ENCODE measurements at places on chromosomes 11 and 22.

GRCh38 chr11:17076517-17077239 is 789 bp downstream of the RPS13 start:
- DNase-seq, result no peak

- DNase-seq, result no peak
Measured at GRCh38 chr11:60281485-60281884, 1.0 kb downstream of the MS4A4A start.

- DNase-seq, result no peak
Measured at GRCh38 chr11:70668204-70669202, 270.2 kb downstream of the CTTN start.

DNA sequence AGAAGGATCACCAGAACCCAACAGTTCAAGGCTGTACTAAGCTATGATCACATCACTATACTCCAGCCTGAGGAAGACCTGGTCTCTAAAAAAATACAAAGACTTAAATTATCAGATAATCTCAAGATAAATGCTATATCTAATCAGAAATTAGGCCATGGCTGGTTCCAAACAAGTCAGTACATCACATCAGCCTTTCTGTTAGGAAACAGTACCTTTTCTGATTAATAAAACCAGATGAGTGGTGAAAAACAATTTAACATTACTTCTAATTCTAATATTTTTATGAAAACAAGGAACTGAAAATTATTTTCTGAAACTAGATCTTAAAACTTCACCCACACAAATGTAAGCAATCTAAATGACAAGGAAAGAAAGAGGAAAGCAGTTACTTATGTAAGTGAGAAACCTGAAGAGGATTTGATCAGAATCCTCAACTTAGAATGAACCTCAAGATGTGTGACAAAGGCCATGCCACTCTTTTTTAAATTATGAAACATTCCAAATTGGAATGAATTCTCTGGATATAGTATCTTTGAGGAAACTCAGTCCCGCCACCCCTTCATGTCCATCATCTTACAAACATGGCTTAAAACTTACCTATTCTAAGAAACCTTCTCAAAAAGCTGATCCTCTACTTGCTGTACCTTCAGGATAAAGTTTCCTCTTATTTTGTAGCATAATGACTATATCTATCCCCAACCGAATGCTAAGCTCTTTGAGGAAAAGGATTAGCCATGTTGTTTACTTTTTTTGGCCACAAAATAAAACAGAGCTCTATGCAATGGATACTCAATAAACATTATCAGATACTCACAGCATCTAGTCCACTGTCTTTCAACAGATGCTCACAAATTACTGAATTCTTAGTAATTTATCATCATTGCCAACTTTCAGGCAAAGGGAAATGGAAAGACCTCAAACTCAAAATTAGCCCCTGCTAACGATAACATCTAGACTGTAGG is 132.0 kb downstream of the MRTFA start:
- DNase-seq, result no peak

DNA sequence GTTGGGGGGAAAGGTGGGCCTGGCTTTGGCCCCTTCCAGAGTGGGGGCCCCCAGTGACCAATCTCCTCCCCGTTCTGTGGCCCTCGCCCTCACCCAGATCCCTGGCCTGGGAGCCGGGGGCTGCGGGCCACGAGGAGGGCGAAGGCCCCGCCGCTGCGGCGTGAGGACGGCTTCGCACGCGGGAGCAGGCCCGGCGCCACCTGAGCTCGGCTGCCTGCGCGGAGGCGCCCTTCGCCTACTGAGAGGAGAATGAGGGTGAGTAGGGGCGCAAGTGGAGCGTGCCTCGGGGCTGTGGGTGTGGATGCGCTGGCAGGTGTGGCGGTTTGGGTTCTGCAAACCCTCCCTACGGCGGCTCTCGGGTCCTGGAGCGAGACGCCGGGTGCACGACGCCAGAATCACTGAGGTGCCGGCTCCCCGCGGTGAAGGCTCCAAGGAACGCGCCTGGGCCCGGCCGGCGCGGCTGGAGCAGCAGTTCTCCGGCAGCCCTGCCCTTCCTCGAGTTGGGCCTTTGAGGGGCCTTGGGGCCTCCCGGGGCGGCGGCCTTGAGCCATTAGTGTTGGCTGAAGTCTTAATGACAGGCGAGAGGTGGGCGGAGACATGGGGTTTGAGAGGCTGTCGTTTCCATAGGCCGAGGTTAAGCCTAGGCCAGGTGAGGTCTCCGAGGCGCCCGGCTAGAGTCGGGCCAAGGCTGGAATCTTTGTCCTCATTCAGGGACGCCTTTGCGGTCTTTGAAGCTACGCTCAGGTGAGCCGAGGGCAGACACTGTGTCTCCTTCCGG is 65.3 kb downstream of the CTTN start:
- DNase-seq, result no peak

DNA sequence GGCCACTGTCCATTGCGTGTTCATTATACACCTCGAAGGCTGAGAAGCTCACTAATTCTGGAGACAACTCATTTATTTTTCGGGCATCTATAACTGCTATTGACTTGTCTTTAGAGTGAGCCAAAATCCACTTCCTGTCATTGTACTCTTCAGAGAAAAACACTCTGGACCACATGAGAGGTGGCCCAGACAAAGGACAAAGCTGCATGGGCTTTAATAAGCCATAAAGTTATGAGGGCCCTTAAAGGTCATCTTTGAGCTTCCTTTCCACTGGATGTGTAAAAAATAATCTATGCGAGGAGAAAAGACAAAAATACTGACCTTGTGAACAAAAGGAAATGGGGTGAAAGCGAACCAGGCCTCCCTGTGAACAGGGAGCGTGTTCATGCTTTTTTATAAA is 63.5 kb upstream of the ZC3H12C start:
- DNase-seq, result no peak

DNA sequence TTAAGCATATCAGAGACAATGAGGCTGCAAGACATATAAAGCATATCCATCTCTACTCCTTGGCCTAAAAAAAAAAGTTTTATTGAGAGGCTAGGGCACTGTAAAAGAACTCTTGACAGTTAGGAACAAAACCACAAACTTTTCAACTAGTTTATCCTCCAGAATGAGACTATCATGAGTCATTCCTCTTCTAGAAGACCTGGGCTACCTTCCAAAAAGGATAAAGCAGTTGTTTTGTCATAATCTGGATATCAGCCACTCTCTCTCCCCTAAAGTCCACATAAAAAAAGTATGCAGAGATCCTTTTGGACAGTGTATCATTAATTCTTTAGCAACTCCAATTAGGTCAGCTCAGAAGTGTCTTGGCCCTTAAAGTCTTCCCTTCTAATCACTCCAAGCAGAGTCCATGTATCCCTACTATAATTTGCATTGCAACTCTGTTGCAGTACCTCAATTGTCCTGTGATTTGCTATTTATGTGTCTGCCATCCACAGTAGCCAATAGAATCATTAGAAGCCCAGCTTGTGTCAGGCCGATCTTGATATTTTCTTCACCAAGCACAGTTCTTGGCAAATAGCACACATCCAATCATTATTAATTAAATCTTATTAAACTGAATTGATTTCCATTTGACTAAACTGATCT is 10.4 kb downstream of the OR51T1 start:
- no peak for DNase-seq

DNA sequence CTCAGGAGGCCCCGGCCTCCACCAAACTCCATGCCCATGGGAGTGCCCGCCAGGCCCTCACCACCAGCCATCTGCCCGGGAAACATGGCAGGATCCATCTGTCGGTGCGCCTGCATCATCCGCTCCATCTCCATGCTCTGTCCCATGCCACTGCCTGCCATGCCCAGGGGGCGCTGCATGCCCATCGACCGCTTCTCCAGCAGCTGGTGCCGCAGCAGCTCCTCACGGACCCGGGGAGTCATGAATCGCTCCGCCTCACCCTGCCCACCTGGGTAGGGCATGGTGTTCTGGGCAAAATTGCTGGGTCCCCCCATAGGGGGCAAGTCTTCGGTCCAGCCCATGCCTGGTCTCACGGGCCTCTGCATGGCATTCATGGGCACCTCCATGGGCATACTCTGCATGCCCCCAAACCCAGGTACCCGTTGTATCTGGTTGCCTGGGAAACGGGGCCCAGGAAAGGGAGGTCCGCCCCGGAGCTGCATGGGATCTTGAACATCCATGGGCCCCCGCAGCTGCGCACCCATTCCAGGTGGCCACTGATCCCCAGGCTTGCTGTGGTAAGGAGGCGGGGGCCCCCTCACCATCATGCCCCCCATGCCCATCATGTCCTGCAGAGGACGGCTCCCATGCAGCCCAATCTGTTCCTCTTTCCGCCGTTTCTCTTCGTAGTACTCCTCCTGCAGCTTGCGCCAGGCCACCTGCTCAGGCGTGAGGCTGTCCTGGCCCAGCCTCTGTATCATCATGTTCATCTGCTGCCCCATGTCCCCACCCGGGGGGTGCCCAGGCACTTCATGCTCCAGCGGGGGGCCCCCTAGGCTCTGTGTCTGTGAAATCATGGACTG is 18.0 kb downstream of the CXCR5 start:
- no peak for DNase-seq

- no peak for DNase-seq
Measured at GRCh38 chr11:567011-567628, 6.3 kb downstream of the RASSF7 start.

GRCh38 chr11:125797641-125798040 is 9.7 kb downstream of the PATE3 start:
- no peak for DNase-seq

- no peak for DNase-seq
Measured at GRCh38 chr11:61885784-61886580, 5.4 kb downstream of the FADS3 start.

DNA sequence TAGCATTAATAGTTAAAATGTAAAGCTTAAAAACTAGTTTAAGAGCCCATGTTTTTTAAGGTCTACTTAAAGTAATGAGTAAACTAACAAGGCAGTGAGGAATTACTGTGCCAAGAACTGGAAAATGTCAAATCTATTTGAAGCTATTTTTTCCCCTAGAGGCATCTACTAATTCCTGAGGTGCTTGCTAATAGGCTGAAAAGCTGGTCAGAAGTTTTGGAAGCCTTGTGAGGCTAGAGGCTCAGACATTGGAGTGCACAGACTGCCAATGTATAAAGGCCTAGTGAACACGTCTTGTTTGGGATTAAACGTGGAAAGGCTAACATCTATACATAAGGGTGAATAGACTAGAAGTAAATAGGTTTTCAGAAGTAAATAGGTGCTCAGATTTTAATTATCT is 136.5 kb upstream of the C11orf87 start:
- DNase-seq, result no peak

DNA sequence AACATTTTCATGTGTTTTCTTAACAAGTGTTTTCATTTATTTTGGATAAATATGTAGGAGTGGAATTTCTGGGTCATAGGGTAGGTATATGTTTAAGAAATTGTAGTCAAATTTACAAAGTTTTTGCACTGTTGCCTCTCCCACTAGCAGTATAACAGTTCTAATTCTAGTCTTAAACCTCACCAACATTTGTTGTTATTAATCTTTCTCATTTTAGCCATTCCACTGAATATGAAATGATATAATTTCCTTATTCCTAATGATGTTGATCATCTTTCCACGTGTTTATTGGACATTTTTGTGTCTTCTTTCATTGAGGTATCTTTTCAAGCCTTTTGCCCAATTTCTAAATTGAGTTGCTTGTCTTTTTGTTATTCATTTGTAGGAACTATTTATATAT is 62.0 kb downstream of the C11orf91 start:
- no peak for DNase-seq

- DNase-seq, result no peak
Measured at GRCh38 chr11:92819830-92820229, 149.6 kb upstream of the MTNR1B start.

DNA sequence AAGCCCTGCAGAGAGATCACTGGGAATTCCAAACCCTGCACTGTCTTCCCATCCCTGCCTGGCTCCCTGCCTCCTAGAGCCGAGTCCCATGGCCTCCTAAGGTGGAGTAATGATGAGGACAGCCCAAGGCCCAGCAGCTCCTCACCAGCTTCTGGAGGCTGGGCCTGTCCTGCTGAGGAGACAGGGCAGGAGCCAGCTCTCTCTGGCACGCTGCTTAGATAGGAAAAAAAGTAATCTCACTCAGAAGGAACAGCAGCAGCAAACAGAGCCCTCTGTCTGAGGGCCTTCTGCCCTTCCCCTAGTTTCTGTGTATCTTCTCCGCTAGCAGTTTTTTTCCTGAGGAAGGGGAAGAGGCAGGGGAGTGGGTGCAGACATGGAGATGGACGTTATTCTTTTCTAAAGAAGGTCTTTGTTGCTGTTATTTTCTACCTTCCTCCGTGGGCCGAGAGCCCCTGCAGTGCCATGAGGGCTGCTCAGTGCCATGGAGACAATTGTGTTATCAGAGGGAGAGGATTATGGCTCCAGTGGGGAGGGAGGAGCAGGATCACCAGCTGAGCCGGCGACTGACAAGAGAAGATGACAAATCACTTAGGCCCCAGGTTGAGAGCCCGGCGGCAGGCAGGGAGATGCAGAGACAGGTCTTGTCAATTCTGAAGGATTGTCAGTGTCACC is 315.3 kb downstream of the BUD13 start:
- no peak for DNase-seq

DNA sequence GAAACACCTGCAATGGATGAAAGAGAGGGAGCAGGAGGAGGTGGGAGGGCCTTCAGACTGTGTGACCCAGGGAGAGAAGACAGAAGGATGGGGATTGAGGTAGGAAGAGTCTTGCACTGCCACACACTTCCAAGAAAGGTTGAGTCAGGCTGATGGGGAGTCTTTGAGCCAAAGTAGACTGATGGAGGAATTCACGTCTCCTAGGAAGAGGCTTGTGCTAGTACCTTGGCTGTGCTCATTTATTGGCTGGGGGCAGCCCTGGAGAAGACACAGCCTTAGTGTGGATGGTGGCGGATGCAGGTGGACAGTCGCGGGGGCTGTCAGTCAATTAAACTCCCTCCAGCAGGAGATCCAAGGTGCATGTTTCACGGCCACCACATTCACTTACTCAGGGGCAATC is 16.2 kb upstream of the ACCSL start:
- no peak for DNase-seq

GRCh38 chr11:28966951-28967350 is 858.8 kb downstream of the METTL15 start:
- no peak for DNase-seq

All from CD4-positive, CD25-positive, alpha-beta regulatory T cell (primary cell).